ENCODE measurements at places on chromosomes 6 and 20.

- no peak for DNase-seq
These were observed 180.2 kb upstream of the HDAC2 start for GRCh38 chr6:114151064-114151690.

GRCh38 chr6:34196116-34196832 is 40.4 kb upstream of the HMGA1 start:
- no peak for DNase-seq

DNA sequence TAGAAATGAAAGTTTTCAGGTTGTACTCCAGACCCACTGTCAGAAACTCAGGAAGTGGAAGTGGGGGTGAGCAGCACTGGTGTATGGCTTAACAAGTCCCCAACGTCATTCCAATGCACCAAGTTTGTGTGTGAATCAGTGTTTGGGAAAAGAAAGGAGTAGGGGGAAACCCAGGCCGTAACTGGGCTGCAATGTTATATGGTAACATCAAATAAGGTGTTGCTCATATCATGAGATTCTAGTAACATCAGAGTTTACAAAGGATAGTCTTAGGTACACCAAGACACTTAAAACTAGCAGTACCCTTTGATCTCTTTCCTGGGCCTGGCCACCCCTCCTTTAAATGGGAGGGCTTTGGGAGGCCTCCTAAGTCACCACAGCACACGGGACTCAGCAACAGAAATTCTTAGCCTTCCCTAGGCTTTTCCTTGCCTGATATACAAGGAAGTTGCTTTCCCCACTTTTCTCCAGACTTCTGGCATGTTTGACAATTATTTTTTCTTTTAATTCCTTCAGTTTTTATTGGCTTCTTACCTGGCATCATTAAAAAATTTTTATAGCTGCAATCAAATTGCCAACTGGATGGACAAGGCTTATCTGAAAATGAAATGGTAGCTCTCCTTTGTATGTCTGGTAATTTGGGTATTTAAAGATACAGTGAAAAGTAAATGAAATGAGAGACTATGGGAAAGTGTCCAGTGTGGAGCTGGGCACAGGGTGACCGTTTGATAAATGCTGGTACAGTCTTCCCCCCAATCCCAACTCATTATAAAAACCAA is 15.1 kb downstream of the E2F3 start:
- DNase-seq: no peak

GRCh38 chr6:12569646-12570045 is 146.9 kb upstream of the PHACTR1 start:
- DNase-seq: no peak

GRCh38 chr6:158825951-158826306 is 6.8 kb upstream of the EZR start:
- no peak for DNase-seq

DNA sequence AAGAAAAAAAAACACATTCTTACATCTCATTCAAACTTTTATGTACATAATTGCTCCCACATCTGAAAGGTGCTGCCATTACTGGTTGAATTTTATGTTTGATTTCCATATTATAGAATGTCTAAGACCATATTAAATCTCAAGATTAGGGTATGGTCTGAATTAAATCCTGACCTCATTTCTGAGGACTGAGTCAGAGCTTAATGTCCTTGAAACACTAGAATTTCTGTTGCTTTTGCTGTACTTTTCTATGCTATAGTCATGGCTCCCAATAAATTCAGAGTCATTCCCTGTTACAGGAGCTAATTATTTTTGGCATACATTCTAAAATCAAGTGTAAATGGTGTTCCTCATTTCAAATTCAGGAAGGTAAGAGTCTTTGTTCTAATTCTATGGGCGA is 285.3 kb upstream of the MANEA start:
- no peak for DNase-seq

GRCh38 chr6:98054453-98054852 is 771.4 kb upstream of the MMS22L start:
- no peak for DNase-seq

GRCh38 chr20:63835021-63835858 is 4.2 kb upstream of the ZBTB46 start:
- peak; percentile 92 for DNase-seq

- DNase-seq: no peak
These were observed 28.2 kb downstream of the TREML4 start for GRCh38 chr6:41256383-41256782.

DNA sequence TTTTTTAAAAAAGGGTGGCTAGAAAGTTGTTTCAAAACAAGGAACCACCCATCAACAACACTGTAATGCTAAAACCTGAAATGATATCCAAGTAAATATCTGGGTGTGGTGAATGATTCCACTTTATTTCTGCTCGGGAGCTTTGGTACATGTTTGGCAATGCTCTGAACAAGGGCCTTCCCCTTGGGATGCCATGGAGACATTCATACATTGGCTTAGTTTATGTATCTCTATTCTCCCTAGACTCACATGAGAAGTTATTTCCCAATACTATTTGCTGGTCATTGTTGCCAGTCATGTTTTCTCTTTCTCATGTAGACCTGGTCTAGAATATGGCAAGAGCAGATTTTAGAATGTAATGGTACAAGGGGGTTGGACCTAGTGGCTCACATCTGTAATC is 22.9 kb downstream of the ADTRP start:
- no peak for DNase-seq

DNA sequence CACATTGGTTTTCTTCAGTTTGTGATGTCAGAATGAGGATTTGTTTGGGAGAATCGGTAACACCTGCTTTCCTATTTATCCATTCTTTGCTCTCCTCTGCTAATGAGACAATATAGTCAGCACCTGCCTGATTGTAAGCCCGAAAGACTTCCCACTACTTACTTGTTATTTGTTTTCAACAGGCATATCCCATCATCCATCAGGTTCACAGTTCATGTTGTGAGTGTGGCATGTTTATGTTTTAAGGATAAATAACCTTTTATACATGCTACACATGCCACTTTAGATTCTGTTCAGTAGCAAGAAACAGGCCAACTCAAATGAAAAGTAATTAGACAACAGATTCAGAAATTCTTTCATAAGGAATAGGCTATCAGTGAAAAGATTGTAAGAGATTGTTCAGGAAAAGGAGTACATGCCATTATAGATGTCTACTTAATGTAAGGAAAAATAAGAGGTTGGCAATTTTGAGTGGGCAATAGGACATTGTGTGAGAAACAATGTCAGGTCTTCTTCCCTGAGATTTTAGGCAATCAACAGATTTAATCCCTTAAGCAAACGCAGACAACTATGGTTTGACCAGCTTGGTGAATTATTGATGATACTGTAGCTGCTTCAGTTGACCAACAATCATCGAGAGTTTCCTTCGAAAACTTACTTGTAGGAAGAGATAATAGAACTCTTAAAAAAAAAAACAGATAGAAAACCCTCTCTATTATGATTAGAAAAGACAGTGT is 7.9 kb upstream of the GPRC6A start:
- DNase-seq: no peak

- DNase-seq: no peak
These were observed 254.8 kb upstream of the CHD6 start for GRCh38 chr20:41872930-41873329.

DNA sequence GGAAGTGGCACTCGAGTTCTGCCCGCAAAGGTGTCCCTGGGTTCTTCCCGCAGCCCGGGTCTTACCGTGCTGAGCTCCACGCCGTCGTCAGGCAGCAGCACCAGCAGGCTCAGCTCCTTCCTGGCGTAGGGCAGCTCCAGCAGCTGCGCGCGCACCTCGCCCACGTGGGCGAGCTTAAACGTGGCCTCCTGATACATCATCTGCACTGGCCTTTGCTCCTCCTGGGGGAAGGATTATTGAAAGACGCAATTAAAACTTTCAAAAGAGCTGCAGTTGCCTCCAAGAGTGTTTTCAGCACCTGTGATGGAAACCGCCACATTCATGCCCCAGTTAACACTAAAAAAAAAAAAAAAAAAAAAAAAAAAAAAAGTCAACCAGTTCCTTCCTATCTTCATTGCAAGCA is 11.3 kb downstream of the SERPINB9 start:
- DNase-seq: no peak

DNA sequence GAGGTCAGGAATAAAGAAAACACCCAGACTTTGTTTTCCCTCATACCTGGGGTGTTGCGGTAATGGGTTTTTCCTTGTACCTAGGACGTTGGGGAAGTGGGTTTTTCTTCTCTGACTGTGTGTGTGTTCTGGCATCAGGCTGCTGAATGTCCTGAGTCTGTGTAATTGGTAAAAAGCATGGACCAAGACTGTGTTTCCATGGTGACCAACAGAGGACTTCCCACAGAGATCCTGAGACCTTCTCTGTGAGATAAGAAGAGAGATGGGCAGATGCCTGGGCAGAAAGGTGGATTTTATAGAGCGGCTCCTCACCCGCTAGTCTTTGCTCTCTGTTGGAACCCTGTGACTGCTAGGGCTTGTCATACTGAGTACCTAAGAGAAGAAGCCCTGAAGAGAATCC is 135.4 kb upstream of the GGTLC1 start:
- no peak for DNase-seq

- DNase-seq: no peak
These were observed 44.9 kb downstream of the CPXM1 start for GRCh38 chr20:2755451-2756055.

- no peak for DNase-seq
These were observed 248.9 kb upstream of the CITED2 start for GRCh38 chr6:139623372-139623771.

- no peak for DNase-seq
These were observed 34.4 kb downstream of the DSE start for GRCh38 chr6:116405138-116405537.

- DNase-seq: peak; percentile 5
These were observed 164.1 kb downstream of the FRK start for GRCh38 chr6:115896538-115897129.

- no peak for DNase-seq
These were observed 169.0 kb downstream of the SMOC2 start for GRCh38 chr6:168609914-168610490.

DNA sequence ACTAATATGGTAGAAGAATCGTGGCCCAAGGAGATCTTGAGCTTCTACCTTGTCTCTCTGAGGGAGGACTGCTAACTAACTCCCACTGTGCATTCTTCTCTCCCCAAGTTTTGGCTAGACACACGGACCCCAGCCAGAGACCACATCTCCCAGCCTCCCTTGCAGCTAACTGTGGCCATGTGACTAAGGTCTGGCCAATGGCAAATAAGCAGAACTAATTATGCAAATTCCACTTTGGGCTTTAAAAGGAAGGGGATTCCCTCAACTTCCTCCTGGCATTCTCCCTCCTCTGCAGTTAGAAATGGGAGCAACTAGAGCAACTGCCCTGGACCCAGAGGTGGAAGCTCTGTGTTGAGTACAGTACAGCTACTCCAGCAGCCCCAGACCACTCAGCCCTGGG is 15.4 kb downstream of the BPIFA2 start:
- DNase-seq: no peak

- no peak for DNase-seq
These were observed 4.4 kb upstream of the PYGB start for GRCh38 chr20:25243416-25243979.

GRCh38 chr20:11008444-11009033 is 334.7 kb upstream of the JAG1 start:
- DNase-seq: no peak

DNA sequence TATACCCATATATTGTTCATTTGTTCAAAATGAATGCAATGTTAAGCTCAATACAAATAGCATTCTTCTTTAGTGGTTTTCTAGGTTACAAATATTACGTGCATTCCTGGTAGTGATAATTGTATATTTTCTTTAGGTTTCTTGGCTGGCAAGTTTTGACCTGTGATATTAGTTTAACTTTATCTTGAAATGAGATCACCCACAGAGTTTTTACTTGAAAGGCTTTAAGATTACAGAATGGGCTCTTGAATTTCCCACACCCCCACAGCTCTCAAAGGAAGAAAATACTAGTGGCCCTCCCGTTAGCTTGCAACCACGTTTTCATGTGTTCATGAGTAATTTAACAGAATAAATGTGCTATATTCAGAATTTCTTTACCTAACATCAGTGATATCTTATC is 1315.5 kb upstream of the GJE1 start:
- no peak for DNase-seq

DNA sequence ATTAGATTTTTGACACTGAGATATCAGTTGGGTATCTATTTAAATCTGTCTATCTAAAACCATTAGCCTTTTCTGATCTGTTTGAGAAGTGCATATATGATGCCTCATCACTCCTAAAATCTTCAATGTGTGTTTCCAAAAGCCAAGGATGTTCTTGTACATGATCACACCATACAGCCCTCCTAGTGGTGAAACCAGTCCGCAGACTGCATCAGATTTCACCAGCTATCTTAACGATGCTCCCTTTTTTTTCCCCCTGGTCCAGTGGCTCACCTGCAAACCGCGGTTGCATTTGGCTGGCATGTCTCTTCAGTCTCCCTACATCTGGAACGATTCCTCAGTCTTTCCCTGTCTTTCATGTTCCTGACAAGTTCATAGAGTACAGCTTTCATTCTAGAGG is 4.0 kb downstream of the KIZ start:
- DNase-seq: no peak
